ENCODE measurements at places on chromosomes 5 and 9. TPM values are rescaled to one million over a fixed set of nuclear protein-coding genes. Genes with fewer than 3 reads are reported as not detected.

SARDH gene
- 4.8 TPM for polyA plus RNA-seq

SLC6A18 gene
- not detected for polyA plus RNA-seq

GRCh38 chr5:94857111-94857510 is 238.6 kb downstream of the SLF1 start:
- no peak for DNase-seq

GRCh38 chr9:135478191-135478590 is 1.4 kb upstream of the PPP1R26 start:
- no peak for DNase-seq

DNA sequence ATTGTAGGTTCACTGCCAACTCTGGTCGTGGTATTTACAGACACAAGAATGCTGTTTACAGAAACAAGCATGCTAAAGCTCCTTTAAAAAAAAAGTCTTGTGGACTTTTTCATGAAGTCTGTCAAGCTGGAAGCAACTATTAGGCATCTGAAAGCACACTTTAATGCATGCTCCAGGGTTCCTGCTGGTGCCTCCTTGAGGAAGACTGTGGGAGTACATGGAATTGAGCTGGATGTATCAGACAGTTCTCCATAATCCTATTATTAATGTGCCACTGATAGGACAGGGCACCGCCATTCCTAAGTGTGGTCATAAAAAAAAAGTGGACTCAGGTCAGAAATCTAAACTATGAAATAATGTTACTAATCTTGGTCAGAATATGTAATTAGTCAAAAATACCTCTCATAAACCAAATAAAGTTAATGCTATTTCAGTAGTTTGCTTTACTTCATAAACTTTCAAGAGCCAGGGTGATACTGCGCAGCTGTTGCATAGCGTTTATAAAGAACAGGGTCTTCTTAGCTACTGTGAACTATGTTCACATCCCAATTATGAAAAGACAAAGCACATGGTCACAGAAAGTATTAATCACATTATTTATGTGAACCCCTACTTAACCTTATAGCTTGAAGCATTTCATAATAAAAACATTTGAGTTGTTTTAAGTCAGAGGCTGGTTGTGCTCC is 390.8 kb upstream of the PTGER4 start:
- no peak for DNase-seq

DNA sequence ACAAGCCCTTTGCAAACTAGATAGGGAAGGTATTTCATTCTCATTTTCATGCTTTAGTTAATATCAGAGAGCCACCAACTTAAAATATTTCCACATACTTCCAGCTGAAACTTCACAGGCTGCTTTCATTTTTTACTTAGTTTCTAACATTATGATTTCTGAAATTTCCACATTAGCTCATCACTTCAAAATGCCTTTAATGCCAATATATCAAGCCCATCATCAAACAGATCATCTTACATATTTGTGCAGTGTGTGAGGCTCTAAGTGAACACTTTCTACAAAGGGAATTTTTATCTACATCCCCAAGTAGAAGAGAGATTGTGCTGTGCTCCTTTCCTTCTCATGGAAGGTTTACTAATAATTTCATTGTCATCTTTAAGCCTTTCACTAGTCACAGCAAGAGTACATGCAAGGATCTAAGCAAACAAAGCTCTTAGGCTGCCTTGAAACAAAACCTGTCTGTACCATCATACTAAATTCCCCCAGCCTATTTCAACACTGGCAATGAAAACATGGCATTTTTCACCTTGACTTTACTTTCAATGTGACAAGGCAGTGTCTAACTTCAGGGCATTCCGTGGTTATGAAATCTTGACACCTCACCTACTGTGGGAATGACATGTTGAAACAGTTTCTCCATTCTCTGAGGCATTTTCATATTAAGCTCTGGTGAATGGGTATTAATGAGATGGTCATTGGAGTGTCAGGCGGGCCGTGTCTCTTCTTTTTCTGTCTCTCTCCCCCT is 45.4 kb downstream of the PPP2R2B start:
- no peak for DNase-seq
